ENCODE measurements at places on chromosomes 6 and 20.

- DNase-seq: peak; percentile 94
Measured at GRCh38 chr6:7389451-7390225, at the start of the genes CAGE1 and RIOK1. TSS of gene CAGE1 (minus strand) at chr6:7389742. CDS start at chr6:7387173, 2,569 bp downstream. TSS of gene RIOK1 (plus strand) at chr6:7389808. CDS start at chr6:7390003, 195 bp downstream.

DNA sequence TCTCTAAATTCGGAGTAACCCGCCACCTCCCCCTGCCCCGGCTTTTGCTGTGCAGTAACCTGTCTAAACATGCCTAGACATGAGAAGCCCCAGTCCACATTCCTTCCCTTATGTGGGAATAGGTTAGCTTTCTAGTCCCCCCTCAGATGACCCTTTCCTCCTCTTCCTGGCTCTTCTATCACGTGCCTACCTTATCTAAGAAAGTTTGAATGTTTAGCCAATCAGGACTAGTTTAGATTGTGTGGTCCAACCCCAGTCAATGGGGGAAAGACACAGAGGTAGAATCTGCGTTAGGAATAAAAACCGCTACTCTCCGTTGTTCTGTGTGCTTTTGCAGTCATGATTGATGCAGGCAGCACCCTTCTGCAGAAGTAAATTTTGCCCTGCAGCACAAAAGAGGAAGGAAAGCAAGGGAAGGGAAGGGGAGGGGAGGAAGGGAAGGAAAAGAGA lies 69.0 kb upstream of the CD93 start:
- no peak for DNase-seq

GRCh38 chr6:30915591-30915946 lies 1.5 kb downstream of the VARS2 start:
- peak; percentile 66 for DNase-seq

GRCh38 chr6:31478186-31478950 lies 19.6 kb upstream of the MICB start:
- DNase-seq: no peak

DNA sequence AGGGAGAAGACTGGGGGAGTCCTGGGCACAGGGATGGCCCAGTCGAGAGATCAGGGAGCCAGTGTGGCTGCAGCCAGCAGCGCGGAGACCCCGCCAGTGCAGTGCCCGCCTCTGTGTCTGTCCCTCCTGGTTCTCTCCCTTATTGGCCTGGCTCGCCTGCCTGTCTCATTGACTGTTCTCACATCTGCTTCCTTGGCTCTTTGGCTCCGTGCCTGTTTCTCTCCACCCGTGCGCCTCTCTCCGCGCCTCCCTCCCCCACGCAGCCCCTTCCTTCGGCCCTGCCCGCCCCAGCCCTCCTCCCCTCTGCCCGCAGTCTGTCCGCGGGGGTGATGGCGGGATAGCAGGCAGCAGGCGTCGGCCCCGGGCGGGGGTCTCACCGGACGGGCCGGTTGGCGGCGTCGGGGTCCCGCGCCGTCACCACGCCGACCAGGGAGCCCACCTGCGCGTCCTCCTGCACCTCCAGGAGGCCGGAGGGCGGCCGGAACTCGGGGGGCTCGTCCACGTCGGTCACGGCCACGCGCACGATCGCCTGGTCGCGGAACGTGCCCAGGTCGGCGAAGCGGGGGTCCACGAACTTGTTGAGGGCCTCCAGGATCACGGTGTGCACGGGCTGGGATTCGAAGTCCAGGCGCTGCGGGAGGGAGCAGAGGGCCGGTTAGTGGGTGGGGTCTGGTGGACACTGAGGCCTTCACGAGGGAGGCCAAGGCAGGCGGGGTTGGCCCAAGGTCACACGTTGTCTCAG lies 92.0 kb downstream of the CD40 start:
- DNase-seq: no peak

DNA sequence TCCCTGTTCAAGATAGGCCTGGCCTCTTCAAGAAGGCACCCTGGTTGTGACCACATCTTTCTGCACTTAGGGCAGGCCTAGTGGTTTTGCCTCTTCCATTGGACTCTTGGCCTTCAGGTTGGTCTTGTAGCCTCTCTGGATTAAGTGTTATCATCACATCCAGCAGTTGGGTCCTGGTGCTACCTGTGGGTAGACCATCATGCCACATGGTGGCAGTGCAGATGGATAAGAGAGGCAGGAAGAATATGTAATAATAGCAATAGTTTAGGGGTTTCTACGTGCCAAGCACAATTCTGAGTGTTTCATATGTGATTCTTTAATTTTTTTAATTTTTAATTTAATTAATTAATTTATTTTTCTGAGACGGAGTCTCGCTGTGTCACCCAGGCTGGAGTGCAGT lies 28.5 kb upstream of the SNRPB2 start:
- no peak for DNase-seq

GRCh38 chr6:98532004-98532403 lies 302.4 kb upstream of the POU3F2 start:
- no peak for DNase-seq

DNA sequence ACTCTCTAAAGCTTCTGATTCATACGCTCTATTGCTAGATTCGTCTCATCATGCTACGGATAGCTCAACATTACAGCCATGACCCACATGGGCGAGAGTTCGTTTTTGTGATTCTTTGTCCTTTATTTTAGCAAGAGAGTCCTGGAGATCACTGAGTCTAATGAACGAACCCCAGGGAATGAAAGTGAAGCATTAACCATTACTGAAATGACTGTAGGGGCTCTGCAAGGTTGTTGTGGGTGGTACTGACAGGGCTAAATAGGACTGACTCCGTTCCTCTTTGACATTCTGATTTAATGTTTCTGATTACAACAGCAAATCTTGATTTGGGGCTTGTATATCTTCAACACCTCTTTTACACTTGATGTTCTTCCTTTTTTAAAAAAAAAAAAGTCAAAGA lies 13.7 kb upstream of the RTF2 start:
- DNase-seq: no peak

DNA sequence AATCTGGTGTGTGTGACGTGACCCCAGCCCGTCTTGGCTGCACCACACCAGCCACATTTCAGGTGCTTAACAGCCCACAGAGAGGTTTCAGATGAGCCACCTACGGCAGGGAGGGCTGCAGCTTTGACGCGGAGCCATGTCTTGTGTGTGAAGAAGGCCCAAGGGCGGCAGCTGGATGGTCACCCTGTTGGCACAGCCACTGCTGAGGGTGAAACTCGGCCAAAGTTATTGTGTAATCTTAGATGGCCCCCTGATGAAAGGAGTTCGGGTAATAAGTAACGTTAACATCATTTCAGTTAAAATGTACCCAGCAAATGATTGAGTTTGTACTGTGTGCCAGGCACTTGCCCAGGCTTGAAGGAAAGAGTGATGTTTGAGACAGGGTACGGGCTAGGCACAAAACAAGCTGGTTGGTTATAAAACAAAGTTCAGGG lies 97.2 kb downstream of the SSR1 start:
- no peak for DNase-seq

DNA sequence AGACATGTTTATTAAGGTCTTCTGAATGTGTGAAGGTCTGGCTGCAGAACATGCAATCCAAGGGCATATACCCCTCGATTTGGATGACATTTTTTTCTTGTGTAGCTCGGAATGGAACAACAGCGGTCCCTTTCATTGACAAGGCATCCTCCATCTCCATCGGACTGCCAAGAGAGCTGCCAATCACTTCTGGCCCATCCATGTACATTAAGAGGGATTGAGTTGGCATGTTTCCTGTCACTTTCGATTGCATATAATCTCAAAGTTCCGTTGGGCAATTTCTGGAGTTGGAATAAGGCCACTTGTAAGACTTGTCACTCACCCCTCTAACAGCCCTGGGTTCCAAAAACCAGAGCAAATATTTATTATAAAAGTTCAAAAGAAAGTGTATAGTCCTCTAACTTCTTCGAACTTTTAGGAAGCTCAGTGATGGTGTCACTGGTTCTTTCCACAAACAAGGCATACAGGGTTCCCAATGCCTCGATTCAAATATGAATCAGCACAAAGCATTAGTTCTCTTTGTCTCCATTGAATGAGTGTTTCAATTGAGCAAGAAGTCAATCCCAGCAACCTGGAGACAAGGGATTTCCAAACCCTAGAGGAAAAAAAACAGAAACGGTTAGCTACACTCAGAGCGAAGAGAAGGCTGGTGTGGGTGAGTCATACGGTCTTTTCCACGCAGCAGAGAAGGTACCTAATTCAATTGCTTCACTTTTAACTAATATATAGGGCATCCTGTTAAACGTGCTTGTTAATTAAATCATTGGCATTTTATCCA lies 10.9 kb downstream of the ZNF217 start:
- no peak for DNase-seq

DNA sequence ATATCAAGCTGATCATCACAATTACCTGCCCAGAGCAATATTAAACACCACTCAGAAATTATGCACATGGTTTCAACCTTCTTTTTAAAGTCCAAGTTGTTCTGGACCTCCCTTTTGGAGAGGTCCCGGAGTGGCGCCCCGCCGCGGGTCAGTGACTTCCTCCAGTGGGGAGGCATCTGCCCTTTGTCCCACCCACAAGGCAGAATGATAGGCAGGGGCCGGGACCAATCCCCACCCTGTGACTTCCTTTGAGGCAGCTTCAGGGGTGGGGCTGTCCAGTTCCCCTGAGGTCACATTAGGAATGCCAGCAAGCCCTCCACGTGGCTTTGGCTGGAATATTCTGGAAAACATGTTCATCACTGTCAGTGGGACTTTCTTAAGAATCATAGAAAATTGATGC lies 207.0 kb downstream of the ANKRD60 start:
- no peak for DNase-seq

- no peak for DNase-seq
Measured at GRCh38 chr6:162099685-162100084, 627.9 kb downstream of the PRKN start.

GRCh38 chr20:44776980-44777379 lies 31.3 kb downstream of the KCNK15 start:
- DNase-seq: peak; percentile 15

- DNase-seq: no peak
Measured at GRCh38 chr6:31969712-31970603, 2.0 kb downstream of the DXO start.

DNA sequence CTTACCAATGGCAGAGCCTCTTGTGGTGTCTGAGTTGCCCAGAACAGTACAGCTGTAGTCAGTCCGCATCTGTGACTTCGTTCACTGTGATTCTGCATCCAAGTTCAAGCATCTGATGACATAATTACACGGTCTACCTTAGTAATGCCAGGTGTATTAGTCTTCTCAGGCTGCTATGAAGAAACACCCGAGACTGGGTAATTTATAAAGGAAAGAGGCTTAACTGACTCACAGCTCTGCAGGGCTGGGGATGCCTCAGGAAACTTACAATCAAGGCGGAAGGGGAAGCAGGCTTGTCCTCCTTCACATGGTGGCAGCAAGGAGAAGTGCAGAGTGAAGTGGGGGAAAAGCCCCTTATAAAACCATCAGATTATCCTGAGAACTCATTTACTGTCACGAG lies 163.9 kb upstream of the SULF2 start:
- DNase-seq: no peak

DNA sequence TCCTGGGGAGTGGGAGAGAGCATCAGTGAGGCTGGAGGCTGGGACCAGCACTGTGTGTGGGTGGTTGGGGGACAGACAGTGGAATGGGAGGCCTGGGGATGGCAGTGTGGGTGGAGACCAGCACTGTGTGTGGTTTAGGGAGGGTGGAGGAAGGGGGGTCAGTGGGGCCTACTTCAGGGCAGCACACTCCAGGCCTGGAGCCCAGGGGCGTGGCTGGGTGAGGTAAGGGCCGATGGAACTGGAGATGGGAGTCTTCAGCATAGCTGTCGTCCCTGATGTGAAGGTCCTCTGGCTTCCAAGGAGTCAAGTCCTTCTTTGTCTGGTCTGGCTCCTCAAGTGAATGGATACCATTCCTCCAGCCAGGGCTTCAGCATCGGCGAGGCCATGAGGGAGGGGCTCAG lies 18.6 kb downstream of the KCNK17 start:
- peak; percentile 27 for DNase-seq

DNA sequence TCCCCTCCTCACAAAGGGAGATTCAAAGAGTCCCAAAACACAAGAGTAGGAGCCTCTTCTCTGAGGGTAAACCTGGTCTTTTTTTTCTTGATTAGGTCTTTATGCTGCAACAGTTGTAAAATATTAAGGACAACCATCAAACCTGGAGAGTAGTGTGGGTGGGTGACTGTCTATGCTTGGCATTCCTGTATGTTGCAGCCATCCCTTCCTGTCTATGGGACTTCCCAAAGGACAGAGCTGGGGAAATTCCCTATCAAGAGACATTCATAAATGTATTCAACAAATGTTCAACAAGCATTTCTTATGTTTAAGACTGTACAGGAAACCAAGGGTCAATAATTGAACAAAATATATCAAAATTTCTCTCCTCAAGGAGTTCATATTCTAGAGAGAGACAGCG lies 5.5 kb downstream of the BTN2A2 start:
- no peak for DNase-seq

- DNase-seq: no peak
Measured at GRCh38 chr6:131062241-131063027, 611 bp downstream of the EPB41L2 start.

- no peak for DNase-seq
Measured at GRCh38 chr6:114218437-114219340, 124.1 kb downstream of the HS3ST5 start.

GRCh38 chr6:18242062-18242851 lies 22.1 kb downstream of the DEK start:
- DNase-seq: no peak

DNA sequence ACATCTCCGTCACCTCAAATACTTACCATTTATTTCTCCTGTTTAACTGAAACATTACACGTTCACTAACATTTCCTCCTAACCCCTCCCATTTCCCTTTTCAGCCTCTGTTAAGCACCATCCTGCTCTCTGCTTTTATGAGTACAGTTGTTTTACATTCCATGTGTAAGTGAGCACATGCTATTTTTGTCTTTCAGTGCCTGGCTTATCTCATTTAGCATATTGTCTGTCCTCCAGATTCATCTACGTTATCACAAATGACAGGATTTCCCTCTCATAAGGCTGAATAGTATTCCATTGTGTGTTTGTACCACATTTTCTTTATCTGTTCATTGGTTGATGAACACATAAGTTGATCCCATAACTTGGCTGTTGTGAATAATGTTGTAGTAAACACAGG lies 22.7 kb downstream of the TAF11 start:
- no peak for DNase-seq

- DNase-seq: no peak
Measured at GRCh38 chr6:135014353-135014832, 40.2 kb downstream of the HBS1L start.

DNA sequence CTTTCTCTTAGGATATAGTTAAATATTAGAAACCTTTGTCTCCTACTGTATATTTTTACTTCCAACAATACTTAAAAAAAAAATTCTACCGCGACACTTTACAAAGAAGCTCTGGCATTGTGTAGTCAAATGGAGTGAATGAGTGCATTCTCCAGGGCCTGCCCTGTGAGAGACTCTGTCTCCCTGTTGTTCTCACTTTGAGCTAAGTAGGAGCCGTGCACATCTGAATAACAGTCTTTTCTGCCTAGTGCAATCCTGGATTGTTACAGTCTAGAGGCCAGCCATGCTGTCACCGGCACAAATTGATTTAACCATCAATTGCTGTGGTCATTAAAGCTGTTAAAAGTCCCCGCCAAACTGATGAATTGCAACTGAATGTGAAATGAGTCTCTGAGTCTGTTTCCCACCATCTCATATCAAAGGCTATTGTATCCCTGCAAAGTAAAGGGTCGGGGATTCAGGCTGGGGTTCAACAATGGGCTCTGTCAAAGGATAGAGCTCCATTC lies 156.0 kb downstream of the RFPL4B start:
- peak; percentile 29 for DNase-seq

GRCh38 chr20:10911298-10911697 lies 237.5 kb upstream of the JAG1 start:
- DNase-seq: no peak

- DNase-seq: no peak
Measured at GRCh38 chr6:36957773-36958271, 3.3 kb downstream of the PI16 start.
